ENCODE measurements at places on chromosomes 13 and 19.

DNA sequence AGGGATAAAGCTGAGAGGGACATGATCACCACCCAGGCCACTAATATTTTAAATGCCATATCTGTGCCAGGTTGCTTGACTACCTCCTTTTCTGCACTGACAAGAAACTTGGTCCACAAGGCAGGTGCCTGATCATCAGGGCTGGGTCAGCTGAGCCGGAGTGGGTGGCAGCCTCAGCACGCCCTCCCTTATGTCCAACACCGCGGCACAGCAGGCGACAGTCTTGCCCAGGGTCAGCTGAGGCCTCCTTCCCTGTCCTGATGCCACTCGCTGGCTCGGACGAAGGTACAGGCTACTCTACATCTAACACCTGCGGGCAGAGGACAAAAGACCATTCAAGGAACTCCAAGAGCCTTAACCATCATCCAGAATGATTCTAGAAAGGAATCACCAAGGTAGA lies 16.9 kb downstream of the ZC3H4 start:
- DNase-seq = no peak

DNA sequence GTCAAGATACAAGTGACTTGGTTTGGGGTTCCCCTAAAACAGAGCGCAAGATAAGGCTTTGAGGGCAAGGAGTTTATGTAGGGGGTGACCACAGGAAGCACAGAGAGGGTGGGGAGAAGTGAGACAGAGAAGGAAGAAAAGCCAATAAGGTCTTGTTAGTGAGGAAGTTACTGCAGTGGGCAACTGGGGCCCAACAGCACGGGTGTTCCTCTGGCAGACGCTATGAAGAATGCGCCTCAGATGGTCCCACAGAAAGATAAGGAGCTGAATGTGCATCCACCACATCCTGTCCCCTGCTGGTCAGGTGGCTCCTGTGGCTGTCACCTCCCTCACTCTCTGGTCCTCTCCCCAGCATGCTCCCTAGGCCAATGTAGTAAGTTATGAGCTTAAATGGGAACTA lies 333.5 kb downstream of the TSHZ3 start:
- no peak for DNase-seq

GRCh38 chr13:25864116-25864515 lies 187.7 kb downstream of the SHISA2 start:
- no peak for DNase-seq

DNA sequence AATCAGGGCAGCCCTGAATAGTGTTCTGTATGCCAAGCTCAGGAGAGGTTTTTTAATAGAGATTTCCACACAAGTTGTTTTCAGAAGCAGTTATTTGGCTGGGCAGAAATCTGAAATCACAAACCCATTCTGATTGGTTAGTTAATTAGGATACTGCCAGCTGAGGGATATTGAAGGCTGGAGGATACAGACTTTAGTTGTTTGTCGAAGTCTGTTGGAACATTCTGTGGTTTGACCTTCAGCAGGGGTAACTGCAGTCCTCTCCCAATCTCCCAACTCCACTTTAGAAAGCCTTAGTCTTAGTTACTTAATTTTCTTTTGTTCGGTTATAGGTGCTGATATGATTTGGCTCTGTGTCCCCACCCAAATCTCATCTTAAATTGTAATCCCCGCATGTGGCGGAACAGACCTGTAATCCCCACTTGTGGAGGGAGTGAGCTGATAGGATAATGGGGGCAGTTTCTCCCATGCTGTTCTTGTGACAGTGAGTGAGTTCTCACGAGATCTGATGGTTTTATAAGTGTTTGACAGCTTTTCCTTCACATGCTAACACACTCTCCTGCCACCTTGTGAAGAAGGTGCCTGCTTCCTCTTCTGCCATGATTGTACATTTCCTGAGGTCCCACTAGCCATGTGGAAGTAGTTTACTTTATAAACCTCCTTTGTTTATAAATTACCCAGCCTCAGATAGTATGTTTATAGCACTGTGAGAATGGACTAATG lies 169.2 kb downstream of the GPC5 start:
- DNase-seq = no peak

DNA sequence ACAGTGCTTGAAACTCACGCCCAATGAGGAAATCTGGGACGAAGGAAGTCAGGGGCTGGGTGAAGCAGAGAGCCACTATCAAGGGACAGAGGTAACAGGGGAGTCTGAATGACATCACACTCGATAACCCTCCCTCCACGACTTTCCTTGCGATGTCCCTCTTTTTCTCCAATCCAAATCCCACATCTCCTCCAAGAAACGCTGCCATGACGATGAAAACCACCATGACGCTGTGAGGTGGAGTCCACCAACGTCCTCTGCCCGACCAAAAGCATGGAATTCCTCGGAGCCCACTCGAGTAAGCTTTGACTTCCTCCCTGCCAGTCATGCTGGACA lies 967 bp downstream of the REXO1 start:
- DNase-seq = no peak

GRCh38 chr13:74329962-74330361 lies 195.8 kb upstream of the KLF12 start:
- DNase-seq = no peak

Measured in NCI-H1417 treated with DMSO at 0.1 percent for 48 hours (cell line).